Activated T-cell treated with anti-CD3 and anti-CD28 coated beads for 1 hour (primary cell): ENCODE measurements at places on chromosomes 7 and 10.

- DNase-seq = no peak
These were observed 165.8 kb downstream of the KLF6 start for GRCh38 chr10:3619241-3619640.

- DNase-seq = no peak
These were observed 298.4 kb downstream of the INHBA start for GRCh38 chr7:41404375-41405074.

- DNase-seq = peak; percentile 39
These were observed at the start of gene CARD11 for GRCh38 chr7:3043544-3044371. Gene CARD11 (minus strand): TSS chr7:3043867. CDS start chr7:2958506, 85,361 bp downstream.

GRCh38 chr10:33070101-33070500 is 112.1 kb upstream of the ITGB1 start:
- no peak for DNase-seq

DNA sequence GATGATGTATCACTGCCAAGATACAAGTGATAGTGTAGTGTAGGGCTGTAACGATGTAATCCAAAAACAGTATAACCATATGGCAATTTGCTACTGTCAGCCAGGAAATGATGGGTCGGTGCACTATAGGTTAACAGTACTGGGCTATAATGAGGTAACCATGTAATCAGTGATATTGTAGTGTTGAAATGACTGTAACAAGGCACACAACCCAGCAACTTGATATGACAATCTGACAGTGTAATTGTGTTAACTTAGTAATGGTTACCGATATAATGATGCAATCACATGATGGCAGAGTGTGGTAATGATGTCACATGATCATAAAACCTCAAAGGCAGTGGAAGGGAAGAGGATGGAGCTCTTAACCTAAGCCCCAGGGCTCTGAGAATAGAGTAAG is 73.8 kb upstream of the SLF2 start:
- no peak for DNase-seq

DNA sequence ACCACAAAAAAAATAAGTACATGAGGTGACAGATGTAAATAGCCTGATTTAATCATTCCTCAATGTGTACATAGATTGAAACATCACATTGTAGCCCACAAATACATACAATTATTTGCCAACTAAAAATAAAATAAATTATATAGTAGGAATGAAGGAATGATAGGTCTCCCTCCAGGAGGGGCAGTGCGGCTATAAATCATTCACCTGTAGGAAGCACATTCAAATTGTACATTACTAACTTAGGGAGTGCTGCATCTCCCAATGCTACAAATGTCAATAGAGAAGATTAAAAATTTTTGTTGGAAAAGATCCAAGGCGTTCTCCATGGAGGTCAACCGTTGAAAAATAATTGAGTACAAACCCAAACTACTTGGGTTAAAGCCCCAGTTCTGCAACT is 4.2 kb downstream of the KBTBD2 start:
- no peak for DNase-seq

- no peak for DNase-seq
These were observed 25.1 kb downstream of the PTPRN2 start for GRCh38 chr7:158562517-158562916.

DNA sequence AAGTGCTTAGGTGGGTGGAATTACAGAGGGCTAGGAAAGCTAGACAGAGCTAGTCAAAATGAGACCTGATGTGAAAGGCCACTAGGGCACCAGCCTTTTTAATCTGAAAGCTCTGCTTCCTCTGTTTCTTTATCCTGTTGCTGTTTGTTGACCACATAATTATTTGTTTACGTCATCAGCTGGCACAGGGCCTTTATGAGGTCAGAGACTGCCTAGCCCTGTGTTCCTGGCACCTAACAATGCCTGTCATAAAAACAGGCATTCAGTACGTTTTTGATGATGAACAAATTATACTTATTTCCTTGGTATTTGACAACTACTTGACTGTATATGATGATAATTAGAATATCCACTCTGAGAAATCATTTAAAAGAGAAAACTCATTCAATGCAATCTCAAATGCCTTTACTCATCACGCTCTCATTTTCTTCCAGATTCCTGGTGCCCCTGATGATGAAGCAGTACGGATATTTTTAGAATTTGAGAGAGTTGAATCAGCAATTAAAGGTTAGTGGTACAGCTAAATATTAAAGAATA is 26.0 kb downstream of the RBM17 start:
- no peak for DNase-seq

DNA sequence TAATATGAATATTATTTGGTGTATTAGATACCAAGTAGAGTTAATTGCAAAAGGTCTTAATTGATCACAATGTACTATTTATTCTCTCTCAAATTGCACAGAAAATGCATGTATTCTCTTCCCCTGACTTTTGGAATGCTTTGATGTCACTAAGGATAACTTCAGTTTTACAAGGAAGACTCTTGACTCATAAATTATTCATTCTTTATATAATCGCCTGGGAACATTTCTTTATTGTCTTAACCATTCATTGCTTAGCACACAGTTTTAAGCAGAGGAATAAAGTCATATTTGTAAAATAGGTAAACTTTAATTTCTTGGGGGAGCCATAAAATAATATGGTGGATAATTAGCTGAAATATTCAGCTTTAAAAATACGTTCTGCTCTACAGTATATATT is 306.0 kb upstream of the TMEM229A start:
- no peak for DNase-seq

- no peak for DNase-seq
These were observed 14.5 kb upstream of the AKR1C2 start for GRCh38 chr10:5018134-5018533.

DNA sequence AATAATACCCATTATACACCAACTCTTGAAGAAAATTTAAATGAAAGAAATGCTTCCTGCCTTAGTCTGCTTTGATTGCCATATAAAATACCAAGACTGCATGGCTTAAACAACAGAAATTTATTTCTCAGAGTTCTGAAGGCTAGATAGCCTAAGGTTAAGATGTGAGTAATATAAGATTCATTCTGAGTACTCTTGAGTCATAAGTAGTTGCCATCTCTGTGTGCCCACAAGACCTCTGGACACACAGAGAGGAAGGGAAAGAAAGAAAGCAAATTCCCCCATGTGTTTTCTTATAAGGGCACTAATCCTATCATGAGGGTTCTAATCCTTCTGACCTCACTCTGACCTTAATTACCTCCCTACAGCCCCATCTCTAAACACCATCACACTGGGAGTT is 201.2 kb downstream of the PTN start:
- no peak for DNase-seq

- no peak for DNase-seq
These were observed 8.8 kb downstream of the GATA3 start for GRCh38 chr10:8063128-8063908.

GRCh38 chr10:31935678-31936077 is 7.0 kb upstream of the ARHGAP12 start:
- no peak for DNase-seq

DNA sequence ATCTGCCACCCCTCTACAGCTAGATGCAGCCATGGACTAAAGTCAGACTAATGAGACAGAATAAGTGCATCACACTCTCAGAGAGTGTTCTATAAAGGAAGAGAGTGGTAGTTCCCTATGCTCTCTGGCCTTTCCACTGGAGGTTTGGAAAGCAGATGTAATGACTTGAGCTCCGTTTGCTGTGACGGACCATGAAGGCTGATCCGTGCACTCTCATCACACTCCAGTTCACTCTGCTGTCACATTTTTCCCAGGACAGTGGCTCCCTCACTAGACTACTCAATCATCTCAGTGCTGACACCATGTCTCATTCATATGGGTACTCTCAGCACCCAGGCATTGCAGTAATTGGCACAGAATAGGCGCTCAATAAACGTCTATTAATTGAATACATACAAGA is 20.4 kb downstream of the TRDMT1 start:
- DNase-seq = no peak

GRCh38 chr7:91778416-91778815 is 102.1 kb downstream of the MTERF1 start:
- DNase-seq = no peak

DNA sequence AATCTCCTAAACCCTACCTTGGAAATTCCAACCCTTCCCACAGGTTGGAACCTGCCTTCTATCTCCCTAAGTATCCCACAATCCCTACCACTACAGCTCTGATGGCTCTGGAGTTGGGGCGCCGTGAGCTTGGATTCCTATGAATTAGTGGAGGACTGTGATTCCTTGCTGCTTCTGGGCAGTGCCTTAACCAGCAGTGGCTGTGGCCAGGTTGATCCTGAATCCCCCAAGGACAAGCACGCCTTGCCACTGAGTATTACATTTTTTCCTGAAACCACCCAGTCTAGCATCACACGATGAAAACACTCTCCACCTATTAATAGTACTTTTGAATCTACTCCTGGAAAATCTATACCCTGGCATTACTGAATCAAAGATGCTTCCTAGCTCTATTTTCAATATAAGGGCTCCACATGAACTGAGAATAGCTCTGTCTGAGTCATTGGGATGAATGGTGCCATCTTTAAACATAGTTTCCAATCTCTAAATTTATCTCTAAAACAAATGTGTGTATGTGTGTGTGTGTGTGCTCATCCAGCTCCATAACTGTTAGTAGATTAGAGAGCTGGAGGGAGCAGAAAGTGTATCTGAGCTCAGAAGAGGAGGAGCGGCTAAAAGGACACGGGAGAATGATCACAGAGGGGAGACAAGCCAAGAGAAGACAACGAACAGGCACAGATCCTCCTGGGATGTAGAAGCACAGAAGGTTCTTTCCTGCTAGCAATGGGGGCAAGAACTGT is 11.9 kb upstream of the INPP5F start:
- DNase-seq = no peak

DNA sequence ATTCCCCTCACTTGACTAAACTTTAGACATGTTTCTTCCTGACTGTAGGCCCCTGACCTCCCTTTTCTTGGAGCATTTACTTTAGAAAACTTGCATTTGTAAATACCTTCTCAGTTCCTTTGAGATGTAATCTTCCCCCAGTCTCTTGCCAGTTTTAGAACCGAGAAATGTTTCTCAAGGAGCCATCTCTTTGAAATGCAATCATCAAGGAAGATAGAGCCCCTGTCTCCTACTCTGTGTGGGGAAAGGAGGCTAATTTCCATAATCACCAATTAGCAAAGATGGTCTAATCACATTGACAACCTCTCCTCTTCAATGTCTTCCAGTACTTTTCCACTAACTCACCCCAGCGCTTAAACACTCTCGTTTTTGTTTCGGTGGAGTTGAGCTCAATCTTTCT is 70.0 kb upstream of the SMIM30 start:
- DNase-seq = no peak

GRCh38 chr10:71659111-71659634 is 60.4 kb downstream of the C10orf105 start:
- DNase-seq = no peak

DNA sequence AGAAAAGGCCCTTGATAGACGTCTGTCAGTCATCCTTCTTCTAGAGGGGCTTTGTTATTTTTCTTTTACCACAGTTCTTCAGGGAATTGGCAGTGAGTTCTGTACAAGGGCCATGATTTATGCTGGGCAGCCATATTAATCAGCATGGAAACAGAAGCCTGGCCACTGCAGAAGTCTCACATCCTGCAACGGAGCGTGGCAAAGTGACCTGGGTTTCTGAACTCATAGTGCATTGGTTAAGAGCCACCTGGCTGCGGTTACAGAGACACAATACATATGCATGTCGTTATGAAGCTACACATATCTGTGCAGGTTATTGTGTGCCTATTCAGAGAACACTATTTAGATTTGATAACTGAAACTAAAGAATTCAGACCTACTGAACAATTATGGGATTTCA is 419.4 kb upstream of the CELF2 start:
- DNase-seq = no peak

DNA sequence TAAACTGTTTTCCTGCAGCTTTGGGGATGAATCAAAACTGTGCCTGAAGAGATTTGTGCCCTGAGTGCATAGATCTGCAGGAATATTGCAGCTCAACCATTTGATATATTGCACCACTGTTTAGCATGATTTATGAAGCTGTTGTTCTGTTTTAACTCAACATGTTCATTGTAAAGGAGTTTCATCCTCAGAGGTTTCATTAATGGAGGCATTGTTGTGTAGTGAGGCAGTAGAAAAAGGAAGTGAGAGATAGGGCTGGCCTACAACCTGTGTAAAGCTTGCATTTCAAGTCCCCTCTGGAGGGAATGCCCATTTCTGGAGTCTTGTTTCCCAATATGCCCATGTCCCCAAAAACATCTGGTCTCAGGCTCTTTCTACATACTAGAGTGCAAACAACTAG is 67.5 kb downstream of the DNAJC12 start:
- DNase-seq = no peak

- no peak for DNase-seq
These were observed 854.1 kb downstream of the LRMDA start for GRCh38 chr10:76285515-76285914.

DNA sequence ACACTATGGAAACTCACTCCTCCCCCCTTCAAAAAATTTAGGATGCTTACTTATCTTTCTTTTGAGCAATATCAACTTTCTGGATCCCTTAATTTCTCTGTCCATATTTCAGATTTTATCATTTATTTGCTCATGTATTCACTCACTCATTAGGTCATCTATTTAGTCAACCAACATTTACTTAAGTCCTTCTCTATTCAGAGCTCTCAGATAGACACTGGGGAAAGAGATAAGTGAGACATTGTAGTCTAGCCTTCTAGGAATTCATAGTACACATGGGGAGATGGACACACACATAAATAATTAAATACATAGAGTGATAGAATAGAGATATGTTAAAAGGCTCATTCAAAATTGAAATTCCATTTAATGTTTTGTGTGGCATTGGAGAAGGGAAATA is 9.2 kb downstream of the CPN1 start:
- DNase-seq = no peak

GRCh38 chr10:30591249-30591670 is 38.3 kb downstream of the LYZL2 start:
- peak; percentile 11 for DNase-seq

- no peak for DNase-seq
These were observed 87.1 kb downstream of the ITGB8 start for GRCh38 chr7:20417675-20418382.

GRCh38 chr7:53658951-53659350 is 623.5 kb downstream of the POM121L12 start:
- no peak for DNase-seq

DNA sequence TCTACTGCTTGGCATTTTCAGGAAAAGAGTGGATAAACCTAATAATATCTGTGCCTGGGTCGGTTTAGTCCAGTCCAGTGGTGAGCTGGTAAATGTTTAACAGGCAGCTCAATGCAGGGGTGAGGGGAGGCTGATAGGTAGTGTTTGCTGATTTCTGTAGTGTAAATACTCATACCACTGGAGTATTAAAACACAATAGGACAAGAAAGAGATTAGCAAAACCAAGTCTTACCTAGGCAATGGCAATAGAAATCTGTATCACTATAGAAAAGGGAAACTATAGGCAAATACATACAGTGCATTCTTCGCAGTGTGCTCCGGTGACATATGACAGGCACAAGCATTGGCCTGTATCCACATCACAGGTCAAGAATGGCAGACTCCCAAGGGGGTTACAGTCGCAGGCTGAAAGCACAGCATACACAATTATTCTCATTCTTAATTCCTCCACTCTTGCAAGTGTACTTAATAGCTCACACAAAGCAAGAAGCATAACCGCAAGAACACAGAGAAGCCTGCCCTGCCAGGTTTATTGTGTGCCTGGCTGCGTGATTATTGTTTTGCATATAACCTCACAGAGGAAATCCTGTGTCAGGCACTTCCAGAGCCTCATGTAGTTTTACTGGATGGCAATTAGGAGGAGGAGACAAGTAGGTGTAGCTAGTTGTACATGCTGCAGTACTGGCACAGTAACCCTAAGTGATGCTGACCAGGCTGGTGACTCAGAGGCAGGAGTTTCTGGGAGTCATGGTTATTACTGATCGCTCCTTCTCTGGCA is 35.0 kb downstream of the LAMB4 start:
- DNase-seq = no peak
